Skeletal muscle cell (primary cell): ENCODE measurements at places on chromosomes 16 and 17.

DNA sequence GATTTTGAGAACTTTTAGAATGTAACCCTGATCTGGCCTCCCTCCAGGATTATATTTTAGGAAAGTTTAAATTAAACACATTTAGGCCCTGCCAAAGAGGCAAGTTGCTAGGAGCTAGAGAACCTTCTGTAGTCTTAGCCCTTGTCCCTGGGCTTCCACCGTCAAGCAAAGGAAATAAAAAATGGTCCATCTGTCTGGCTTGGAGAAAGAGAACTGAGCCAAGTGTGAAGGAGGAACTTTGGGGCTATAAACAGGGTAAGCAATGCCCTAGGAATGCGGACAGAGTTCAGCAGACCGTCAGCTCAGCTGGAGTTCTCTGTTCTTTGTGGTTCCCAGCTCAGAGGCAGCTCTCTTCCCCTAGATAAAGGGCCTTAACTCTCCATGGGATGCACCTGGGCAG, 29.6 kb downstream of the RCVRN start:
- no peak for DNase-seq

- no peak for DNase-seq
Measured at GRCh38 chr17:2444382-2444781, 43.5 kb upstream of the MNT start.

DNA sequence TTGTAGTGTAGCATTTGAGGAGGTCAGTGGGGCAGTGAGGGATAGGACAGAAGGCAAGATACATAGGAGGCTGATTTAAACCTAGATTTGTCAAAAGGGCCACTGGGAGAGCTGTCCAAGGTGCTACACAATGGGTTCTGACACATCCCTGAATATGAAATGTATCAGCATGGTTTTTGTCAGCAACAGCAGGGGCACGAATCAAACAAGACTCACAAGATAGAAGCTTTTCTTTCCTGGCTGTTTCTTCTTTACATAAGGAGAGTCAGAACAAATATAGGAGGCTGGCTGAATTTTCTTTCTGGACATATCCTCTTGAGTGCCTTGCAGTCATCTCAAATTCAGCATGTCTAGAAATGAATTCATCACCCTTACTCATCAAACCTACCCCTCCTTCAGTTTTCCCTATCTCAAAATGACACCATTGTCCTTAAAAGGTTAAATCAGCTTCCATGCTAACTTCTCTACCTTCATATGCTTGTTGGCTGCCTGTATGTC, 130.5 kb downstream of the NPIPB5 start:
- DNase-seq, result peak; percentile 9

DNA sequence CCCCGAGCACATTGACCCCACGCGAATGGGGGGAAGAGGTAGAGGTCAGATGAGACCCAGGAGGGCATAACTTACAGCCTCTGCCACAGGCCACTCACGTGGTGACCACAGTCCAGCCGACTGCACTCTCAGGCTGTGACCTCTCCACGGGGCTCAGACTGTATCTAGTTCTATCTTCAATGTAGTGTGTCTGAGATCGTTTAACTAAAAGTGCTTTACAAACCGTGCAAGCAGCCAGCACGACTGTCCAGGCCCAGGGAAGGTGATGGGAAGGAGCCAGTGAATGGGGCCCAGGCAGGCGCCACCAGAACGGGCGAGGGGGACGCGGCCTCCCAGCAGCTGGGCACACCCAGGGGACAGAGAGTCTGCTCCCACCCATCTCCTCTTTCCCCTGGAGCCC, 108.6 kb downstream of the ANKRD11 start:
- DNase-seq, result no peak

DNA sequence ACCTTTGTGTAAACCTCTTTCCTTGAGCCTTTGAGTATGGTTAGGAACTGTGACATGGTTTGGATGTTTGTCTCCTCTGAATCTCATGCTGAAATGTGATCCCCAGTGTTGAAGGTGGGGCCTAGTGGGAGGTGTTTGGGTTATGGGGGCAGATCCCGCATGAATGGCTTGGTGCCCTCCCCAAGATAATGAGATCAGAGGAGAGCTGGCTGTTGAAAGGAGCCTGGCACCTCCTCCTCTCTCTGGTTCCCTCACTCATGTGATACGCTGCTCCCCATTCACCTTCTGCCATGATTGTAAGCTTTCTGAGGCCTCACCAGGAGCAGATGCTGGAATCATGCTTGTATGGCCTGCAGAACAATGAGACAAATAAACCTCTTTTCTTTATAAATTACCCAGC, 1110.2 kb downstream of the CDH11 start:
- no peak for DNase-seq

GRCh38 chr16:709566-710499, 4.2 kb upstream of the FBXL16 start:
- peak; percentile 65 for DNase-seq

DNA sequence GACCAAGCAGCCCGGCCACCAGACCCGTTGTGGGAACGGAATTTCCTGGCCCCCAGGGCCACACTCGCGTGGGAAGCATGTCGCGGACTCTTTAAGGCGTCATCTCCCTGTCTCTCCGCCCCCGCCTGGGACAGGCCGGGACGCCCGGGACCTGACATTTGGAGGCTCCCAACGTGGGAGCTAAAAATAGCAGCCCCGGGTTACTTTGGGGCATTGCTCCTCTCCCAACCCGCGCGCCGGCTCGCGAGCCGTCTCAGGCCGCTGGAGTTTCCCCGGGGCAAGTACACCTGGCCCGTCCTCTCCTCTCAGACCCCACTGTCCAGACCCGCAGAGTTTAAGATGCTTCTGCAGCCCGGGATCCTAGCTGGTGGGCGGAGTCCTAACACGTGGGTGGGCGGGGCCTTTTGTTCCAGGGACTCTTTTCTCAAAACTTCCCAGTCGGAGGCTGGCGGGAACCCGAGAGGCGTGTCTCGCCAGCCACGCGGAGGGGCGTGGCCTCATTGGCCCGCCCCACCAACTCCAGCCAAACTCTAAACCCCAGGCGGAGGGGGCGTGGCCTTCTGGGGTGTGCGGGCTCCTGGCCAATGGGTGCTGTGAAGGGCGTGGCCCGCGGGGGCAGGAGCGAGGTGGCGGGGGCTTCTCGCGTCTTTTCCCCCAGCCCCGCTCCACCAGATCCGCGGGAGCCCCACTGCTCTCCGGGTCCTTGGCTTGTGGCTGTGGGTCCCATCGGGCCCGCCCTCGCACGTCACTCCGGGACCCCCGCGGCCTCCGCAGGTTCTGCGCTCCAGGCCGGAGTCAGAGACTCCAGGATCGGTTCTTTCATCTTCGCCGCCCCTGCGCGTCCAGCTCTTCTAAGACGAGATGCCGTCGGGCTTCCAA, at the start of gene SLC2A4:
Gene SLC2A4 (plus strand): TSS at position 645 of the 879 bp plus-strand sequence. CDS start 217 bp downstream, at position 862.
- peak; percentile 73 for DNase-seq

- no peak for DNase-seq
Measured at GRCh38 chr16:2023092-2024031, 3.3 kb upstream of the NHERF2 start.

DNA sequence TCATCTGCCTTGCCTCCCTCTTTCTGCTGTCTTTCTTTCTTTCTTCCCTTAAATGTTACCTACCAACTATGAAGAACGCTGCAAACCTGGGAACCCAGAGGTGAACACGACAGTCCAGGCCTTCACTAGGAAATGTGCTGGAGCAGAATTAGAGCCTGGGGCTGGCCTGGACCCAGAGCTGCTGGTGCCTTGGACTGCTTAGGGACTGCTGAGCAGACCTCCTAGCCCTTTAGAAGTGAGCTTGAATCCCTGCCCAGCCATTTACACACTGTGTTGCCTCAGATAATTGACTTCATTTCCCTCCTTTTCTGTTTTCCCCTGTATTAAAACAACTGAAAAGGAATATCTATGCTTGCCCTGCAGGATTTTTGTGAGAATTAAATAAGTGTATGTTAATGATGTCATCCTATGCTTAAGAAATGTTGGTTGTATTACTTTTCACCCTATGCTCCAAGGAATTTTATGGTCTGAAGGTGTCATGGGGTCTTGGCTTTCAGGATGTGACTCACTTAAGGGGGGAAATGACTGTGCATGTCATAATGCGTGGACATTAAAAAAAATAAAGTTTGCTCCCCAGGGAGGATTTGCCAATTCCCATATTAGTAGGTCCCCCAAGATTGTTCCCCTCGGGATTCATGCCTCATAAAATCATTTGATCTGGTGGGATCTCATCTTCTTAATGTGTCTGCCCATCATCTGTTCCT, 11.5 kb downstream of the CDH13 start:
- peak; percentile 86 for DNase-seq

DNA sequence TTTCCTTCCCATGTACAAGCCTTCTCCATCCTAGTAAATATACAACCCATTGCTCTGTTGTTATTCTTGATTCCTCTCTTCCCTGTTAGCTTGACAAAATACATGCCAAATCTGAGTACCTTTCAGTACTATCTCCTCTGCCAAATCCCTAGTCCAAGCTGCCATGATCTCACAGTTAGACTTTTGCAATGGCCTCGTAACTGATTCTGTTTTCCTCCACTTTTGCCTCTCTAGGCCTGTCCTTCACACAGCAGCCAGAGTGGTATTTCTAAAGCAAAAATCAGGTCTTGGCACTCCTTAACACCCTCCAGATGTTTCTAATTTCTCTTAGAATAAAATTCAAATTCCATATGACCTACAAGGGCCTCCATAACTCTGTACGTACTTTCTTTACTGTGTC, 153.0 kb upstream of the RBL2 start:
- no peak for DNase-seq

DNA sequence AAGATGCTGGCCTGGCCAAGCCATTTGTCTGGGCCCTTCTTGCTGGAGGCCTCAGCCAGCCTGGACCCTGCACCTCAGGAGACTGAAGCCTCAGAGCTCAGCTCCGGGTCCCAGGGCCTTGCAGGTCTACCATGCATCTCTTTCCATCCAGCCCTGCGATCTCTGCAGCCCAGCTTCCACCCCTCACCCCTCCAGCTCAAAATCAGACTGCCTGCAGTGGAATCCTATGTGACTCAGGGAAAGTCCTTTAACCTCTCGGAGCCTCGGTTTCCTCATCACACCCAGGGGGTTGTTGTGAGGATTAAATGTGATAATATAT, 2.9 kb upstream of the B9D1 start:
- DNase-seq, result no peak

DNA sequence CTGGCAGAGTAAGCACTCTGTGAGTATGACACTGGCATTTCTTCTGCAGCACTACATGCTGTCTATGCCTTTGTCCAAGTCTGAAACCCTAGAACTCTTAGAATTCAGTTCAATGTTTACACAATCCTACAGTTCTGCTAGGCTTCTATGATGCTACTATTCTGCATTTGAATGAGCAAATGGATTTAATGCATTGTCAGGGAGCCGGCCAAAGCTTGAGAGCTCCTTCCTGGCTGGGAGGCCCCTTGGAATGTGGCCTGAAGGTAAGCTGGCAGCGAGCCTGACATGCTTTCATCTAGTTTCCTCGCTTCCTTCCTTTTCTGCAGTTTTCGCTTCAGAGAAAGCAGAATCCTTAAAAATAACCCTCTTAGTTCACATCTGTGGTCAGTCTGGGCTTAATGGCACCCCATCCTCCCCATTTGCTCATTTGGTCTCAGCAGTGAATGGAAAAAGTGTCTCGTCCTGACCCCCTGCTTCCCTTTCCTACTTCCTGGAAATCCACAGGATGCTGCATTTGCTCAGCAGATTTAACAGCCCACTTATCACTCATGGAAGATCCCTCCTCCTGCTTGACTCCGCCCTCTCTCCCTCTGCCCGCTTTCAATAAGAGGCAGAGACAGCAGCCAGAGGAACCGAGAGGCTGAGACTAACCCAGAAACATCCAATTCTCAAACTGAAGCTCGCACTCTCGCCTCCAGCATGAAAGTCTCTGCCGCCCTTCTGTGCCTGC, at the start of gene CCL2:
Gene CCL2 (plus strand): TSS at position 635 of the 730 bp plus-strand sequence. CDS start 65 bp downstream, at position 700.
- peak; percentile 36 for DNase-seq

GRCh38 chr17:2177235-2177811, 122.4 kb downstream of the HIC1 start:
- no peak for DNase-seq

GRCh38 chr17:47802341-47803022, 19.1 kb downstream of the OSBPL7 start:
- no peak for DNase-seq

DNA sequence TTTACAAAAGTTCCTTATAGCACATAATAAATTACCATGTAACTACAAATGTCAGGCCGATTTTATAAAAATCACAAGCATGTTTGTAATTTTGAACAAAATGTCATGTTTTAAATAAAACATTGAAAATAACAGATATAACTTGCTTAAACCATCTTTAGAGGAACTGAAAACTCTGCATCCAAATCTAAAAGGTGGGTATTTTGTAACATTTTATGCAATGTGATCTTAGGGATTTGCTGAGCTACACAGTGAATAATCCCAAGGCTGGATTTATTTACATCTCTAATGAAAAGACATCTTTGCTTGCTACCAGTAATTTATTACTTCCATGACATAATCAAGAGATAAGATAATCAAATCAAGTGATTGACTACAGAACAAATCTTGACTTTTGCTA, 47.5 kb downstream of the N4BP1 start:
- no peak for DNase-seq

- DNase-seq, result no peak
Measured at GRCh38 chr16:85027958-85028684, 526 bp downstream of the KIAA0513 start.

GRCh38 chr16:8848231-8848938, 20.4 kb downstream of the CARHSP1 start:
- no peak for DNase-seq

DNA sequence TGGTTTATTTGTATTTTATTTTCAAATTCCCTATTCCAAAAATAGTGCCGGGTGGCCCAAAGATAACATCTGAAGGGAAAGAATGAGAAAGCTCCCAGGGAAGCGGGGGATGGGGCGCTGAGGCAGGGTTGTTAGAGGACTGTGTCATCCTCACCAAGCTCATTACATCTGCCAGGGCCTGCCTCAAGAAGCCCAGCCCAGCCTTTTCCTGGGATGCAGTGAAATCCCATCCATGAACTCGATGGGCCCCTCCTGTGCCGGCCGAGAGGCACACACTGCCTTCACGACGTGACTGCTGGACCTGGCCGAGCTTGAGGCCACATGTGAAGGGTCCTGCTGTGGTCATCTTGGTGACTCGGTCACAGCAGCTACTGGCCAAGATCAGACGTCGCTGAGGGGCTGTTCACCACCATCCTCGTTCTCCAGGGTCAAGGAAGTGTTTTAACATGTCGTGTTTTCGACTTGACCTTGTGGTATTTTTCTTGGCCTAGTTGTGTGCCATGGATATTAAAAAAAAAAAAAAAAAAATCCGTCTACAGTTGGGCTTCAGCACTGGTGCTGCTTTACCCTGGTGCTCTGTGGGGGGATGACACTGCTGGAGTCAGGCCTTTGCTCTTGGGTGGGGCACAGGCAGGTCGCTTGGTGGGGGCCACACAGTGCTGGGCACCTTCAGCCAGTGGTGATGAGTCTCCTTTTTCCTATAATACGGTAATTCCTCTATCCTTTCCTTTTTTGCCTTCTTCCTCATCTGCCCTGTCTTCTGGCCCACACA, 4.9 kb downstream of the TIMM22 start:
- DNase-seq, result no peak

GRCh38 chr17:64278614-64279013, 15.6 kb upstream of the TEX2 start:
- DNase-seq, result no peak

GRCh38 chr16:4624827-4625559, 367 bp downstream of the MGRN1 start:
- DNase-seq, result peak; percentile 36

GRCh38 chr16:85498607-85499006, 114.5 kb upstream of the GSE1 start:
- DNase-seq, result no peak

GRCh38 chr17:79732804-79733691, 2.3 kb downstream of the ENPP7 start:
- no peak for DNase-seq

- DNase-seq, result no peak
Measured at GRCh38 chr17:57997085-57997809, 9.2 kb upstream of the VEZF1 start.
